Activated CD8-positive, alpha-beta memory T cell treated with anti-CD3 and anti-CD28 coated beads for 1 hour (primary cell): ENCODE measurements at places on chromosomes 7 and 10.

- DNase-seq: no peak
Measured at GRCh38 chr10:3932597-3933375, 147.8 kb upstream of the KLF6 start.

DNA sequence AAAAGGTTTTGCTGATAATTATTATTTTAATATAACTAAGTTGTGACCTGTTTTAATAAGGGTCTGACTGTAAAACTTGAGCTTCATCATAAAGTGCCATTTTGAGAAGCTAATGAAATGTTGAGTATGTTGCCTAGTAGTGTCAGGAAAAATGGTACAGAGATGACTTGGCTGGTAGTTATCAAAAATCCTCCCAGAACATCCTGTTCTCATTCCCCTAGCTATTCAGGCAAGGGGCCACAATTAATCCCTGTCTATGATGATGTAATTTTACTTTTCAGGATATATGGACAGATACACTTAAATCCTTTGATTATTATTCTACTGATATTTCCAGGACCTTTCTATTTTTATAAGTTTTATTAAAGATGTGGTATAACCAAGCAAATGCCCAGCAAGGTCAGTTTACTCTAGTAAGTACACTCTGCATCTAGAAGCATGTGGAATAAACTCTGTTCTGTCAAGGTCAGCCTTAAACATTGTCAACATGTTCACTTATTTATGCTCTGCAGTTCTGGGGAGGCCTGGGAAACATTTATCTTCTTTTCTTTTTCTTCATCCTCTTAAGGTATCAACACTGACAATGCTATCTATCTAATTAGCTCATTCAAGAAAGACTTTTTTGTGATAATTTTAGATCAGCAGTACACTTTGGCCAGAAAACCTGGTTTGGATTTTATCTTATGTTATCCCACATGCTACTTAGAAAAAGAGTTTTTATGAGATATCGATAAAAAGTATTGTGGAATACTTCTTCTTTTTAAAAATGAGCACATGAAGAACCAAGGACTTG, 32.1 kb downstream of the BTRC start:
- no peak for DNase-seq

GRCh38 chr7:46230990-46231305, 309.9 kb upstream of the IGFBP3 start:
- DNase-seq: no peak

DNA sequence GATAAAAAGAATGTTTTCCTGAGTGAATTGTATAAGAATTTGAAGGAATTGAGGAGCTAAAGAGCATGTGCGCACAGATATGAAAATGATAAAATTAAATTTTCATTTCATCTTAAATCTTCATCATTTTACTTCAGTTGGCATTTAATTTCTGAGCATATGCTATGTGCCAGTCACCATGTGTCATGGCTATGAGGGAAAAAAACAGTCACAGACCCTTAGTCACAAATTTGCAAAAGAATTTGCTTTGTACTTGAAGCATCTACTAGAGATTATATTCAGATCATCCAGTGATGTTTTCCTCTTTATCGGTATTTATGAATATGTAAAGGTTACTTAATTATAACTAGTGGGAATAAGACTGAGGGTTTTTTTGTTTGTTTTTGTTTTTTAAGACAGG, 29.8 kb downstream of the VCL start:
- no peak for DNase-seq

DNA sequence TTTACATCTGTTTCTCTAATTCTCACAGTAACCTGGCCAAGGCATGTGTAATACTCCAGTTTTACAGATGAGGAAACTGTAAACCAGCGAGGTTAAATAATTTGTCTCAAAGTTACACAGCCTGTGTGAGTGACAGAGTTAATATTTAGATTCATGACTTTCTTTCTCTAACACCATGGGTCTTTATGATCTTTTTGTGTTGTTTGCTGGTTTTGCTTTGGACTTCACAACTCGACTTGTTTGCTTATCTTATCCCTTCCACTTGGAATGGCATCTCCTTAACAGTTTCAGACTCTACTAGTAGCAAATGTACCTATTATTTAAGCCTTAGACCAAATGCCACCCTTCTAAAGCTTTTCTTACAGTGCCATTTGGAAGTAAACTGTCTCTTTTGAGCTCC, 34.4 kb downstream of the MXI1 start:
- no peak for DNase-seq

DNA sequence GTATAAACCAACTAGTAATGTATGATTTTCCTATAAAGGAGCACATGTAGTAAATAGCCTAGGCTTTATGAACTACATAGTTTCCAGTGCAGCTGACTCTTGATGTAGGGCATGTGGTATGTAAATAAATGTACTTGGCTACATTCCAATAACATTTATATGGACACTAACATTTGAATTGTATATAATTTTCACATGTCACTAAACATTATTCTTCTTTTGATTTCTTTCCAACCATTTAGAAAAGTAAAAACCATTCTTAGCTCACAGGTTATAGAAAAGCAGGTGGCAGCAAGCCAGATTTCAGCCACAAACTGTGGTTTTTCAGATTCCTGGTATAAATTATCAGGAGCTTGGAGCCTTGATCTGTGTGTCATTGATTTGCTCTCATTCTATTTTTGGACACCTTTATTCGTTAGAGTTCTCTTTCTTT, 1182.0 kb downstream of the CNTNAP2 start:
- DNase-seq: no peak

DNA sequence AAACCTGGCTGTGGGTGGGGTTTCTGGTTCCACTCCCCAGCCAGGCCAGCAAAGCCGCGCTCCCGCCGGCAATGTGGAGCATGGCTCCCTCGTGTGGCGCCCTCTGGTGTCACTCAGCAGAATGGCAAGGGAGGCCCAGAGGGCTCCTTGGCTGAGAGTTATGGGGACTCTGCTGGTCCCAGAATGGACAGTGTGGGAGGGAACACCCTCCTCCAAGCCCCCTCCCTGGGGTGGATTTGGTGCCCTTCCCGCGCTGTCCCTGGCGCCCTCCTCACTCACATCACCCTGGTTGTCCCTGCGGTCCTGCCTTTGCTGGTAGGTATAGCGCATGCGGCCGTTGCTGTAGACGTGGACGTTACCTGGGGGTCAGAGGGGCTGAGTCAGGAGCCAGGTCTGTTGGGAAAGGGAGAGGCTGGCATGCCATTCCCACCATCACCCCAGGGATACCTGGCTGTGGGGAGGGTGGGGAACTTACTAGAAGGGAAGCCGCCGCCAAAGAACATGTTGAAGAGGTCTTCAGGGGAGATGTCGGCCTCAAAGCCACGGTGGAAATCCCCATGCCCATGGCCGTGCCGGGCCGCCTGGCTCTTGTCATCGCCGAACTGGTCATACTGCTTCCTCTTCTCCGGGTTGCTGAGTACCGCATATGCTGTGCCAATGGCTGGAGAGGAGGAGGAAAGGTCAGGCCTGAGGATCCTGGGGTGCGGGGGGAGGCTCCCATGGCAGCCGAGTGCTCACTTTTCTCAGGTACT, 14.0 kb downstream of the DNAJB12 start:
- DNase-seq: peak; percentile 56

- no peak for DNase-seq
Measured at GRCh38 chr7:74511345-74511744, 57.6 kb downstream of the GTF2IRD1 start.
